ENCODE measurements at places on chromosomes 5 and 9. TPM values are rescaled to one million over a fixed set of nuclear protein-coding genes. Genes with fewer than 3 reads are reported as not detected.

DNA sequence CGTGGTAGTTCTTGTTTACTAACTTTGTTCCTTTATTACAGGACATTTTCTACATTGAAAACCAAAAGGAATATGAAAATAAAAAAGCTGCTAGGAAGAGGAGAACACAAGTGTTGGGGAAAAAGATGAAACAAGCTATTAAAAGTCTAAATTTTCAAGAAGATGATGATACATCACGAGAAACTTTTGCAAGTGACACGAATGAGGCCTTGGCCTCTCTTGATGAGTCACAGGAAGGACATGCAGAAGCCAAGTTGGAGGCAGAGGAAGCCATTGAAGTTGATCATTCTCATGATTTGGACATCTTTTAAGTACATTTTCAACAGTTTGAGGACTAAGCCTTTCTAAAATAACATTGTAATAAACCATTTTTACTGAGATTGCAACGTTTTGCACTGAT, 23.8 kb downstream of the PHAX start:
- no peak for DNase-seq

GRCh38 chr9:123753016-123753415, 176.9 kb downstream of the DENND1A start:
- no peak for DNase-seq

- DNase-seq = no peak
Observed at GRCh38 chr5:88688156-88688983, 194.6 kb downstream of the MEF2C start.

DNA sequence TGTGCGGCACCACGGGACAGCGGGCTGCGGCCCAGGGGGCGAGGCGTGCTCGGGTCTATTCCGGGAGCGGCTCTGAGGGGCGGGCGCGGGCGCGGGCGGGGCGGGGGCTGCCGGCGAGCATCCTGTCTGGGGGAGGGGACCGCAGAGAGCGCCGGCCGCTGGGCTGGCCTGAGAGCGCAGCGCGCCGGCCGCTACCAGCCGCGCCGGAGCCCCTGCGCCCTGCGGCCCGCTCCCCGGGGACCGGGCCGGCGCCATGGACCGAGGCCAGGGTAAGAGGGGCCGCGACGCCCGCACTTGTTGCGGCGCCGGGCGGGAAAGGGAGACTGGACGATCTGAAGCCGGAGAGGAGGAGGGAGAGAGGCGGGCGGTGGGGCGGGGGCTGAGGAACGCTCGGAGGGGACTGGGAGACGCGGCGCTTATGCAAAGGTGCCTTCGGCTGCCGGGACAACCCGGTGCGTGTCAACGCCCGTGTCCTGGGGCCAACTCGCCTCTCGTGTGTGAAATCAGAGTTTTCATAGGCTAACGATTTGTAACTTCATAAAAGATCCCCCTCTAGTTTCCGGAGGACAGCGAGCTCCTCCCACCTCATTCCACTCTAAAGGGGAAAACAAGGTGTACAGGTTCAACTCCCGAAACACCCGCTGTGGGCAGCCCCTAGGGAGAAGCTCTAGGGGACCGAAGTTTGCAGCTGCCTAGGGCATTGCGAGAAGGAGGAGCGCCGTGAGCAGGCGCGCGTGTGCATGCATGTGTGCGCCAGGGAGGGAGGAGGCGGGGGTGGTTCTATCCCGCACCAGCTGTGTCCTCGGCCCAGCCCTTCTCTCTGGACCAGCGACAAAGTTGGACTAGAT, at the start of gene AFAP1L1:
Gene AFAP1L1, plus strand, starts transcription at position 144 of the 848 bp plus-strand sequence. Its CDS starts 110 bp downstream, at position 254.
- DNase-seq = no peak

GRCh38 chr9:135902655-135903357, 4.5 kb downstream of the CAMSAP1 start:
- DNase-seq = no peak

DNA sequence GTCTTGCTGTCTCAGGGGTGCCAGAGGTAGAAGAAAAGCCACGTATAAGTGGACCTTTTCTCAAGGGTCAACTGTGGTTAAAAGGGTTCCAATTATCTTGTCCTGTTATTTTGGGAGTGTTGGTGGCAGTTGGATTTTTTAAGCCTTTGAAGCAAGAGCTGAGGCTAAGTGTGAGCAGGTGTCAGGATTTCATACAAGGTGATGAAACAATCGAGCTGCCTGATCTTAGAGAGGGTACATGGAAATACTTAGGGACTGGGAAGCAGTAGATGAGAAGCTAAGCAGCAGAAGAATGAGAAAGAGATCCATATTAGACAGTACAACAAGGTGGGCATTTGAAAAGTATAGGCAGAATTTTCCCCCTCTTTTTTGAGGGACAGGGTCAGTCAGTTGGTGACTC, 23.6 kb downstream of the FOCAD start:
- no peak for DNase-seq

DNA sequence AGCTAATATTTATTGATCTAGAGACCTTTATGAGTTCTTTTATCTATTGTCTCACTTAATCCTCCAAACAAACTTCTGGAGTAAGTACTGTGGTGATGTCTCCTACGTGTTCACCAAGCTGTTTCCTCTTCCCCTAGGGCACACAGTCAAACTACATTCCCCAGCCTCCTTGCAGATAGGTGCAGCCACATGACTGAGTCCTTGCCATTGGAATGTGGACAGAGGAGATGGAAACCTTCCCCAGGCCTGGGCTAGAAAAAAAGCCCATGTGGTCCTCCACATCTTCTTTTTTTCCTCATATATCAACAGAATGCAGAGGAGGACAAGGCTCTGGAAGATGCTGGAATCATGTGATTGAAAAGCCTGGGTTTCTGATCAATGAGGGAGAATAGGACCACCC, 88.0 kb downstream of the ANKRD55 start:
- DNase-seq = no peak

- peak; percentile 39 for DNase-seq
Observed at GRCh38 chr9:134562146-134562849, 79.3 kb upstream of the COL5A1 start.

GRCh38 chr9:16729651-16730050, 140.8 kb downstream of the BNC2 start:
- DNase-seq = no peak

DNA sequence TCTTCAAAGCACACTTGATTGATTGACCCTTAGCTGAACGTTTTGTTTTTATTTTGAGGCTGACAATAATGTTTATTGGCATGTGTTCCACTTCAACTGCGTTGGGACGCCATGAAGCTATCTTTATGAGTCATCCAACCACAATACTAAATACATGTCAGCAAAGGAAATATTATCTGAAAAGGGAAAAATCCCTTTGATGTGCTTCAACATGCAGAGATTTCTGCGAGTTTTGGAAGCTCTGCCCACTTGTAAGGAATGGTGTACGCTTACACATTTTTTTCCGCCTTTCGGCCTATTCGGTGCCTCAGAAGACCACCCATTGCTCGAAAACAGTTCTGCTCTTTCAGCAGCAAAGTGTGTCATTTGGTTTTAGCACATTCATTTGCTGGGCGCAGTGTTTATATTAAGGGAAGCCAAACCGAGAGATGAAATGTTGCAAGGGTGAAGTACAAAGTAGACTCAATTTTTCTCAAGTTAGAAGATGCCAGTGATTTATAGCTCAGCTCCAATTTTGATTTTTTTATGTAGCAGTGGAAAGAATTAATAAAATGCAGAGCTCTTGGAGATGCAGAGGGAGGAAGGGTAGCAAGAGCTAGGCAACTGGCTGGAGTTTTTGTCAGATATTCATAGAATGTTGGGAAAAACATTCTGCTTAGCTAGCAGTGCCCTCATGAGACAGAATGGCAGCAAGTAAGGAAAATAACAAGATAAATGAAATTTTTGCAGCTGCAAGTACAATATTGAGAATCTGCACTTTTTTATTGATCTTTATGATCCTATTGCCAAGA, 68.9 kb downstream of the PRDM6 start:
- DNase-seq = no peak

DNA sequence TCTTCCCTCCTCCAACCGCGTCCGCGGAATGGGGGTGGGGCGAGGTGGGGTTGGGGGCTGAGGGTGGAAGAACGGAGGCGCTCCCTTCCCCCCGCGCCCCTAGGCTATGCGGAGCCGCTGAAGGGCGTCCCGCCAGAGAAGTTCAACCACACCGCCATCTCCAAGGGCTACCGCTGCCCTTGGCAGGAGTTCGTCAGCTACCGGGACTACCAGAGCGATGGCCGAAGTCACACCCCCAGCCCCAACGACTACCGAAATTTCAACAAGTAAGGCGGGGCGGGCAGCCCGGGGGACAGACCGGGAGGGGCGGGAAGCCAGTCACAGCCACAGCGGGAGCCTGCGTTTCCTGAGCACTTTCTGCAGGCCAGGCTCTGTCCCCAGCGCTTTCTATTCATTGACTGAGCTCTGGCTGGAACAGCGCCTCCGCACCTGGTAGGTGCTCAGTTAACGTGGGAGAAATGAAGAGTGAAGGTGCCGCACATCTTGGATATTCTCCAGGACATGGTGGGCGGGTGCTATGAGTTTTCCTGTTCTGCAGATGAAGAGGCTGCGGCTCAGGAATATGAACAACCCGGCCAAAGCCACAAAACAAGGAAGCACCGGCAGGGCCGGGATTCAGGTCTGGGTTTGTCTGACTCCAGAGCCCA, 11.3 kb downstream of the MYOZ3 start:
- peak; percentile 76 for DNase-seq

- no peak for DNase-seq
Observed at GRCh38 chr9:69895185-69895584, 74.6 kb downstream of the CFAP95 start.

- no peak for DNase-seq
Observed at GRCh38 chr9:111843971-111844370, 49.2 kb upstream of the SHOC1 start.

DNA sequence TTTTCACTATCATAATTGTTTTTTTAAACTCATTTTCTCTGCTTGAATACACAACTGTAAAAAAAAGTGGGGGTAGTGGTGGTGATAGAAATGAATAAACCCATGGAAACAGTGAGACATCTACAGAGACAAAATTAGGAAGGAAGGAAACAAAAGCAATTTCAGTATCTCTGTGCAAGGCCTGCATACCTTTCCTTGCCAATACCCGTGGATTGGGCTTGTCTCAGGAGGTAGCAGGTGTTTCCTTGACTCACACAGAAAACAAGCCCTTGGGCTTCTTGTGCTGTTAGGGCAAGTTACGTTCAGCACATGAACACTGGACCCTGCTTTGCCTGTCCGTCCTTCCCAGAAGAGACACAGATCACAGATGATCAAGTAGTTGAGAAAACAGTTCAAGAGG, 372.2 kb downstream of the ZSWIM6 start:
- DNase-seq = no peak

GRCh38 chr9:123724211-123724796, 205.6 kb downstream of the DENND1A start:
- DNase-seq = no peak

DNA sequence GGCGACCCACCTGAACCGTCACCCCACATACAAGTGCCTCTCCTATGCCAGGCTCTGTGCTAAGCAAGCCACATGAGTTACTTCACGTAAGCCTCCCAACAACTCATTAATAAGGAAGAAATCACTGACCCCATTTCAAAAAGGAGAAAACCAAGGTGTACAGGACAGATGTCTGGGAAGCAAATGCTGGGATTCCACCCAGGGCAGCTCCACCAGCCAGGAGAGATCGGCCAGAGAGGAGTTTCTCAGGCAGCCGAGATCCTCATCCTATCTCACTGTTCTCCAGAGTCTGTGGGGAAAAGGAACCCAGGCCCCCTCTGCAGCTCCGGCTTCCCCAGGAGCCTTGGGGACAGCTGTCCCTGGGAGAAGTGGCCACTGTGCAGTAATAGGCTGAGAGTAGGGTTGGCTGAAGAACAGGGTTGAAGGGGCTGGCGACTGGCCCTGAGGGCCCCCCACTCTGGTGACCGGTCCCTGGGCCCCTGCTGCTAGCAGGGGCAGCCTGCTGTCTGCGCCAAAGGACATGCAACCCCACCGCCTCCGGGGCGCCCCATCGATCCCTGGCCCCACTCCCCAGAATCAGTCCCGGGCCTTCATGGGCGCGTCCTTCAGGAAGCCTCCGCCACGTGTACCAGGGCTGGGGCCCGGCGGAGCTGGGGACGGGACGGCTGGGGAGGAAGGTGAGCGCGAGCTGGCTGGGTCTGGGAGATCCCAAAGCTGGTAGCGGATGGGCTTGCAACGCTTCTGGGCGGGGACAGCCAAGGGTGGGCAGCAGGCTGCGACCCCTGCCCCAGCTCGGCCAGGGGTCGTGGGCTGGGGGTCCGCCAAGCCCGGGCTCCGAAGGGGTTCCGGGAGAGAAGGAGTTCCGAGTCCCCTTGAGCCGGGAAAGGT, 44.1 kb upstream of the STXBP1 start:
- DNase-seq = no peak

DNA sequence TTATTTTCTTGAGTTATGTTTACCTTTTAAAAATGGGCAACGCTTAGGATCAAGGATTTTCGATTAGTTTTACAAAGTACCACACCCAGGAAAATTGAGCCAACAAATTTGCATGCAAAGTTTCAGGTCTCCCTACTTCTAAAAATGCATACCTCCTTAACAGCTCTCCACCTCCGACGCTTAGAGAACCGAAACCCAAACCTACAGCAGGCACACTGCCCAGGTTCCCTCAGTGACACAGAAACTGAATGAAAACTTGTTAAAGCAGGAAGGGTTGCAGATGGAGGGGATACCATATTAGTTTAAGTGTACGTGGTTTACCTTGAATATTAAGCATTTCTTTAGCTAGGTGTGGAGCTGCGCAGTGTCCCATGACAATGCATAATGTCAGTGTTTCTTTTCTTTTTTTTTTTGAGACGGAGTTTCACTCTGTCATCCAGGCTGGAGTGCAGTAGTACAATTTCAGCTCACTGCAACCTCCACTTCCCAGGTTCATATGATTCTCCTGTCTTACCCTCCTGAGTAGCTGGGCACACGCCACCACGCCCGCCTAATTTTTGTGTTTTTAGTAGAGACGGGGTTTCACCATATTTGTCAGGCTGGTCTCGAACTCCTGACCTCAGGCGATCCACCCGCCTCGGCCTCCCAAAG, 1.6 kb upstream of the SUB1 start:
- no peak for DNase-seq

DNA sequence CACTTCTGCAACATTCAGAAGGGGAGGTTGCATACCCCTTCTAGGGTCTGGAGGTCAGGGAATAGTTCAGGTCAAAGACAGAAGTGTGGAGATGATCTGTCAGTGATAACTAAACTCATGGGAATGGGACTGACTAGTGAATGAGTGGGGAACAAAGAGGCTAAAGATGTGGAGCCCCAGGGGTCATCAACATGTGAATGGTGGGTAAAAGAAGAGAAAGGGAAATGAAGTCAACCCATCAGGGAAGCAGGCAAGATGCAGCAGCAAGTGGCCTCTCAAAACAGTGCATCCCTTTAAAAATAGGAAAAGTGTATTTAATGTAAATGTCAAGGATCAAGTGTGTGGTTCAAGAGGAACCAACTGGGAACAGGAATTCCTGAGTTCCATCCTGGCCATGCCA, 69.9 kb downstream of the PLPPR1 start:
- DNase-seq = no peak

DNA sequence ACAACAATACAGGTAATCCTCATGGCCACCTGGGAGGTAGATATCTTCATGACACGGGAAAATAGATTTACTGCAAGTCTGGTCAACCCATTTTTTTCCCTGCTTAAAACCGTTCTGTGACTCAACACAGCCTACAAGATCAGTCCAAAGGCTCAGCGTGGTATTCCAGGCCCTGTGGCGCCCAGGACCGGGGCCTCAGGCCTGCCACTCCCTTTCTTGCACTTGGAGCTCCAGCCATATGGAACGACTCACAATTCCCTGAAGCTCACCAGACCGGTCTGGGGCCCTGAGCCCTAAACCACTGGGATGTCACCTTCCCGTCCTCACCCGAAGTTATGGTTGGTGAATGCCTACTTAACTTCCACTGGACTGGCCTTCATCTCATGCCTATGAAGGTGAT, 6.5 kb upstream of the MLANA start:
- DNase-seq = no peak

TAF11L8 gene
- total RNA-seq = not detected

TMEM215 gene
- total RNA-seq = 0.27 TPM

C8G gene
- 2.8 TPM for total RNA-seq

ASS1 gene
- 29.1 TPM for total RNA-seq

PHF24 gene
- 0.88 TPM for total RNA-seq

RFESD gene
- 1.6 TPM for total RNA-seq

Data from type B pancreatic cell (in vitro differentiated cells).